Fibroblast of mammary gland (primary cell): ENCODE measurements at places on chromosomes 1 and 21.
A peak's percentile ranks its signal among the peaks of the same experiment; 100 is the strongest.

DNA sequence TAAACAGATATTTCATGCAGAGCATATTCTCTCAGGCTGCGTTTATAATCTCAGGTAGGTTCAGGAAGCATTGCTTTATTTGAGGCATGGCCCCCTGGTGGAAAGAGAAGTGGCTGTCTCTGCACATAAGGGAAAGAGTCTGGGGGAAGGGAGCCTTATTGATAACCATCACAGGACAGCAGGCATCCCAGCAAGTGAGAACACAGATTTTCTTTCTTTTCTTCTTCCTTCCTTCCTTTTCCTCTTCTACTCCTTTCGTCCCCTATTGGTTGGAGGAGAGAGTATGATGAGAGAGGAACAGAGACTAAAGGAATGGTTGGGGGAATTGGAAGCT, 21.9 kb downstream of the TSNAX start:
- peak; percentile 22 for DNase-seq

GRCh38 chr1:56329970-56330369, 249.4 kb downstream of the PLPP3 start:
- DNase-seq, result peak; percentile 27

DNA sequence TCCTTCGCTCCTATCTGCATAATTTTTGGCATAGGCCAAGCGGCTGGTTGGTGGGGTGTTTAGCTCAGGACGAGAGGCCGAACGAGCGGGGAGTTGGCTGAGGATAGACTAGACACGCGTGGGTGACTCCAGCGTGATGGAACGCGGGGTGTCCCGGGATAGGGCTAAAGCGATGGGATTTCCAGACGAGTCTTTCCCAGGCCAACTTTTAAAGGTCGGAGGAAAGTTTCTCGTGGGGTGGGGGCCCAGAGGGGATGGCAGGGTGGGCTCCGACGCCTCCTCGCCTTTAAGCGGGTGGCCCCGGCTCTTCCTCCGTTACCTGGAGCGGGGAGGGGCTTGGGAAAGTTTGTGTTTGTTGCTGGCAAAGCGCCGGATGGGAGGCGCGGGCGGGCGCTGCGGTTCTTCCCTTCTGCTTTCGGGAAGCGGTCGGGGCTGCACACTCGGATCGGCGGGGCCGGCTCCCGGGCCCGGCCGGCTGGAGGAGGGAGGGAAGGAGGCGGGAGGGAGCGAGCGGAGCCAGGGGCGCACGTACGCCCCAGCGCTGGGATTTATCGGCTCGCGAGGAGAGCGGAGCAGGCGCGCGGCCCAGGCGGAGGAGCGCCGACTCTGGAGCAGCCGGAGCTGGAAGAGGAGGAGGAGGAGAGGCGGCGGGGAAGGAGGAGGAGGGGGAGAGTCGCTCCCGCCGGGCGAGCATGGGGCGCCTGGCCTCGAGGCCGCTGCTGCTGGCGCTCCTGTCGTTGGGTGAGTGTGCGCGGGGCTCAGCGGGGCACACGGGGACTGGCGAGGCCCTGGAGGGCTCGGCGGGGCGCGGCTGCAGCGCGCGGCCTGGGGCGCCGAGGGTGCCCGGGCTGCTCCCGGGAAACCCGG, at the start of gene PTGFRN:
Gene PTGFRN (plus strand): TSS at position 405 of the 867 bp plus-strand sequence. CDS start 288 bp downstream, at position 693.
- DNase-seq, result peak; percentile 37

DNA sequence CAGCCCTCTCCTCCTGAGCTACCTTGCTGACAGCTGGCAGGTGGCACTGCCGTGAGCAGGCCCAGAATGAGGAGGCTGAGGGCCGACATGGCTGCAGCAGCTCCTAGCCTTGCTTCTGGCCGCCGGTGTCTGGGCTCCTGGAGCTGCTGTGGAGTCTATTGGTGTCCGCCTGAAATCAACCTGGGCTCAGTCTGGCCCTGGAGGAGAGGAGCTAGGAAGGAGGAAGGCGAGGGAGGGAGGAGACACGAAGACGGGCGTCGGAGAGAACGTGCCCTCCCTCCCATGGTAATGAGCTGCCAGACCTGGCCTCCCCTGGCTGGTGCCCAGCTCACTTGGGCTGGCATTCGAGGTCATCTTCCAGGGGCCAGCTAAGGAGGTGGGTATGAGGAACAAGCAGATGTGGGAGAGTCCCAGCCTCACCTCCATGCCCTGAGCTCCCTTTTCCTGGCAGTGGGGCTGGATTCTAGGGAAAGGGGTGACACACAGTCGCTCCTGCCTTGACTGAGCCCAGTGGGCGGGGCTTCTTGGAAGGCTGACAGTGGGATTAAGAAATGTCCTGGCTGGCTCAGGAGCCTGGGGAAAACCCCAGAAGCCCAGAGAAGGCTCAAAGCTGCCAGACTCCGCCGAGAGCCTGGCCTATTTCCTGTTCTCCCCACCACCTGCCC, at the start of gene PDZK1IP1:
Gene PDZK1IP1 (minus strand): TSS at position 193 of the 665 bp plus-strand sequence. CDS start 104 bp downstream, at position 89.
- peak; percentile 79 for DNase-seq

DNA sequence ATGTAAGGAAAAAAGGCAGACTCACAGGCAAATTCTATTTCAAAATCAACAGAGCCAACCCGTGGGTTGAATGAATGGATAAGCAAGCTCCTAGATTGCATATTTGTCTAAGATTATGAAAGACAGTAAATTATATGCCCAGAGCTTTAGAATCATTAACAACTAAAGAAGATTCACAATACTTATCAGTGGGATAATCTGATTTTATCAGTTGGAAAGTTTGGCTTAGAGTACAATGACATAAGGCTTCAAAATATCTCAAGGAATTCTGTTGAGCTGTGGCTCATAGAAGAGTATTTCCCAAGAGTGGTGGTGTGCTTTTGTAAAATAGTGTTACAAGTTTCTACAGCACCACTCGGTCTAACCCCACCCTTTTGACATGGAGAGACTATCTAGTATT, 85.5 kb downstream of the ADAMTS1 start:
- DNase-seq, result no peak

DNA sequence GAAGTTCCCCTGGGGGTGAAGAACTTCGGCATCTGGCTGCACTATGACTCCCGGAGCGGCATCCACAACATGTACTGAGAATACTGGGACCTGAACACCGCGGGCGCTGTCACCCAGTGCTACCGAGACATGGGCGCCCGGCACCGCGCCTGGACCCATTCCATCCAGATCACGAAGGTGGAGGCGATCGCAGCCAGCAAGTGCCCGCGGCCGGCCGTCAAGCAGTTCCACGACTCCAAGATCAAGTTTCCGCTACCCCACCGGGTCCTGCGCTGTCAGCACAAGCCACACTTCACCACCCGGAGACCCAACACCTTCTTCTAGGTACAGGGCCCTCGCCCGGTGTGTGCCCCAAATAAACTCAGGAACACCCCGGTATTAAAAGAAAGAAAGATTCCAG, 22.0 kb upstream of the SLC9A1 start:
- DNase-seq, result no peak

GRCh38 chr1:203629507-203630082, 3.0 kb downstream of the ATP2B4 start:
- peak; percentile 50 for DNase-seq

GRCh38 chr1:184287001-184287400, 99.8 kb upstream of the C1orf21 start:
- DNase-seq, result peak; percentile 42

DNA sequence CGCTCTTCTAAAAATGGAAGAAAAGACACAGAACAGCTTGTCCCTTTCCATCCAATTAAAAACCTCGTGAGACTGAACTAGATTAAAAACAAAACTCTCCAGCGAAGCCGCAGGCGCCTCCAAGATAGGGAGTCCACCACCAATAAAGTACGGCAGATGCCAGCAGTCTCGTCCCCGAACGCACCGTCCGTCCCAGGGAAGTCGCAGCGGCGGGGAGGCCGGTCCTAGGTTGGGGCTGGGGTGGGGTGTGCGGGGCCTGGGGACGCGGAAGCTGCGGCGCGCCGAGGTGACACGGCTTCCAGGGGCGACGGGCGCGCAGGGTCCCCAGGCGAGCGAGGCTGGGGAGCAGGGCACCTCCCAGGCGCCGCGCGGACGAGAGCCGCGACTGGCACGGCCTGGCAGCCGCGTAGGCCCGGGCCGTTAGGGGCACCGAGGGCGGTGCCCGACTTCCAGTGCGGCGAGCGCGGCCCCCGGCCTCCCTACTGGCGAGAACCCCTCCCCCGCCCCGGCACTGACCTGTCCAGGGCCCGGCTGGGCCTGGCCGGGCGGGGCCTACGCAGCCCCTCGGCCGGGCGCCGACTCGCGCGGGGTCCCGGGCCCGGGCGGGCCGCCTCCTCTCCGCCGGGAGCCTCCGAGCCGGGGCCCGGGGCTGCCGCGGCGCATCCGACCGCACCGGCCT, 28.3 kb upstream of the A3GALT2 start:
- no peak for DNase-seq

- DNase-seq, result peak; percentile 82
These were observed 21.5 kb downstream of the DPH5 start for GRCh38 chr1:101004061-101004460.

DNA sequence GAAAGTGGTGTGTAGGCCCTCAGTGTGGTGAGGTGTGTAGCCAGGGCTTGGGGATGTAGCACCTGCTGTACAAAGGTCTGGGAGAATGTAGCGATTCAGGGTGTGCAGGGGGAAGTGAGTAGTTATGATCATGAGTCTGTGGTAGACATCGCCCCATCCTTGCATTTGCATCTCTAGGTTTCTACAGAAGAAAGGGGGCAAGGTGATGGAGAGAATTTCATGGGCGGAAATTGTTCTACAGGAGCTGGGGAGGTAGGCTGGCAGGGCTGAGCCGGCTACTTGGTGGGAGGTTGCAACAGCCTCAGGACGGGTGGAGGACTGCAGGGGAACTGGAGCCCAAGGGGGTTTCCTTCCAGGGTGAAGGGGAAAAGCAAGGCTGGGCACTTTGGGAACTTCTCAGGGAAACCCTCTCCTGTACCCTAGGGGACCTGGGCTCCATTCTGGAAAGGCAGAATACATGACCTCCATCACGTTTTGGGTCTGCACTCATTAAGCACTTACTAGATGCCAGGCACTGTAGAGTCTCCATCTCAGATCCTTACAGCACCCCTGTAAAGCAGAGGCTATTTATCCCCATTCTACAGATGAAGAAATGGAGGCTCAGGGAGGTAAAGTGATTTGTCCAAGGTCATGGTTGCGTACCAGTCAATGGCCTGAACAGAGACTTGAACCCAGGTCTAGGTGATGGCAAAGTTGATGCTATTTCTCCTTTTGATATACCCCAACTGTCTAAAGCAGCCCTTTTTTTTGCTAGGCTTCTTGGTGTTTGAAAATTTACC, 14.5 kb upstream of the TNFRSF1B start:
- DNase-seq, result no peak

DNA sequence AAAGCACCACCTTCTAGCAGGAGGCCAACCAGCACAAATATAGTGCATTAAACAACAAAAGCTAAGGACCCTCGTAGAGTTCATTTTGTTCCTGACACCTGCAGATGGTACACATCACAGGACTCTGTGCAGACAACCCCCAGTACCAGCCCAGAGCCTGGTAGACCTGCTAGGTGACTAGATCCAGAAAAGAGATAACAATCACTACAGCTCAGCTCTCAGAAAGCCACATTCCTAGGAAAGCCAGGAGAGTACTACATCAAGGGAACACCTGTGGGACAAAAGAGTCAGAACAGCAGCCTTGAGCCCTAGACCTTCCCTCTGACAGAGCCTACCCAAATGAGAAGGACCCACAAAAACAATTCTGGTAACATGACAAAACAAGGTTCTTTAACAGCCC, 344.7 kb upstream of the PTBP2 start:
- DNase-seq, result no peak

DNA sequence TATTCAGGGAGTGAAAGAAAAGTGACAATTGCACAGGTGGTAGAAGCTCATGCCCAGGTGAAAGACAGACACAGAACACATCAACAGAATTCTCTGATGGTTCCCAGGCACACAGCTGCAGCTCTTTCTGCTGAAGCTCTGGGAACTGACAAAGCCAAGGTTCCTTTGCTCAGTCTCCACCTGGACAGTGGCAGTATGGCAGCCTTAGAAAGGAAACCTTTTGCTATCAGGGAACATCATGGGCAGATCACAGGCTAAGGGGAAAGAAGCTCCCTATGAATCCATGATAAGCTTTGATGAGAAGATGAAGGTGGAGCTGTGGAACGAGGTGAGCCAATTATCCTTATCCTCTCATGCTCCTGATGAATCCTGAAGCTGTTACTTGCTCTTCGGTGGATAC, 1.2 kb downstream of the SPRR2B start:
- DNase-seq, result no peak

GRCh38 chr21:16837321-16837720, 675.5 kb upstream of the CXADR start:
- peak; percentile 18 for DNase-seq

GRCh38 chr1:112268408-112268807, 127.6 kb upstream of the CTTNBP2NL start:
- no peak for DNase-seq

DNA sequence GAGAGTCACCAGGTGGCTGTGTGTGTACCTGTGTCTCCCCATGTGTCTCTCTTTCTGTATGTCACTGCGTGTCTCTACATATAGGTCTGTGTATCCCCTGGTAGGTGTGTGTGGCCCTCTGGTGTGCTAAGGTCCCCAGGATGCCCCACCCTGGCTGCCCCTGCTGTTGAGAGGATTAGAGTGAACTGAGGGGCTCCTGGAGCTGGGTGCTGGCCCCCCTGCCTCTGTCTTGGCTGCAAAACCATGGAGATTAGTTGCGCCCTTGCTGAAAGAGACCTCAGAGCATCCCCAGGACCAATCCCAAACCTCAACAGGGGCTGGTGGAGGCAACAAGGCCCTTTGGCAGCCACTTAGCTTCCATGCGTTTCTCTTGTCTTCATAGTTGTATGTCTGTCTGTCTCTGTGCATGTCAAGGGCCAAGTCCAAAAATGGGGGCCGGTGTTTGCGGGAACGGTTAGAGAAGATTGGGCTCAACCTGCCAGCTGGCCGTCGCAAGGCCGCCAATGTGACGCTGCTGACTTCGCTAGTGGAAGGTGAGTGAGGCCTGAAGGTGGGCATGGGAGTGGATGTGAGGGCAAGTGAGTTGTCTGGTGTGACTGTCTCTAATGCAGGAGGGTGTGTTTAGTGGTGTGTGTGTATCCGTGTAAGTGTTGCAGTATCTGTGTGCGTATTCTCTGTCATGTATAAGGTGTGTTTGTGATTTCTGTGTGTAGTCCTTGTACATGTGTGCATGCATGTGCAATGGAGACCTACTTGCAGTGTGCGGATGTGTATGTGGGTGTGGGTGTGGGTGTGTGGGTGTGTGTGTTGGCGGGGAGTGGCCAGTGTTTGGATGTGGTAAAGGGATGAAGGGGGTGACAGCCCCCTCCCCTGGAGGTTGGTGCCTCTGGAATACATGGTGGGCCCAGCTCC, 16.7 kb downstream of the TFAP2E start:
- no peak for DNase-seq

DNA sequence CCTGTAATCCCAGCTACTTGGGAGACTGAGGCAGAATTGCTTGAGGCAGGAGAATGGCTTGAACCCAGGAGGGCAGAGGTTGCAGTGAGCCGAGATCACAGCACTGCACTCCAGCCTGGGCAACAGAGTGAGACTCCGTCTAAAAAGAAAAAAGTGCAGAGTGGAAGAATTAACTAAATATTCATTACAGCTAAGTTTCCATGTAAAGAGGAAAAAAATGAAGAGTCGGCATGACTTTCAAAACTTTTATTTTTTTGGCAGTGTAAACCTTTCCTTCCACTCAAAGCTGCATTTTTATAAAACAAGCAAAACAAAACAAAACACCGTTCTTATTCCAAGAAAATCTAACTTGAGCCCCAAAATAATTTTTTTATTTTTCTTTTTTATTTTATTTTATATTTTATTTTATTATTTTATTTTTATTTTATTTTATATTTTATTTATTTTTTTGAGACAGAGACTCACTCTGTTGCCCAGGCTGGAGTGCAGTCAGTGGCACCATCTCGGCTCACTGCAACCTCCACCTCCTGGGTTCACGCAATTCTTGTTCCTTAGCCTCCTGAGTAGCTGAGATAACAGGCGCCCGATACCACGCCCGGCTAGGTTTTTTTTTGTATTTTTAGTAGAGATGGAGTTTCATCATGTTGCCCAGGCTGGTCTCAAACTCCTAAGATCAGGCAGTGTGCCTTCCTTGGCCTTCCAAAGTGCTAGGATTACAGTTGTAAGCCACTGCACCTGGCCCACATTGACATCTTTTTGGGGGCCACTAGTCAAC, 62.9 kb downstream of the PACC1 start:
- no peak for DNase-seq
